WTC11 (cell line): ENCODE measurements at places on chromosomes 12 and 14.

- no peak for DNase-seq
Measured at GRCh38 chr14:65446159-65446558, 33.6 kb downstream of the FUT8 start.

- no peak for DNase-seq
Measured at GRCh38 chr12:26205941-26206340, 10.6 kb downstream of the SSPN start.

DNA sequence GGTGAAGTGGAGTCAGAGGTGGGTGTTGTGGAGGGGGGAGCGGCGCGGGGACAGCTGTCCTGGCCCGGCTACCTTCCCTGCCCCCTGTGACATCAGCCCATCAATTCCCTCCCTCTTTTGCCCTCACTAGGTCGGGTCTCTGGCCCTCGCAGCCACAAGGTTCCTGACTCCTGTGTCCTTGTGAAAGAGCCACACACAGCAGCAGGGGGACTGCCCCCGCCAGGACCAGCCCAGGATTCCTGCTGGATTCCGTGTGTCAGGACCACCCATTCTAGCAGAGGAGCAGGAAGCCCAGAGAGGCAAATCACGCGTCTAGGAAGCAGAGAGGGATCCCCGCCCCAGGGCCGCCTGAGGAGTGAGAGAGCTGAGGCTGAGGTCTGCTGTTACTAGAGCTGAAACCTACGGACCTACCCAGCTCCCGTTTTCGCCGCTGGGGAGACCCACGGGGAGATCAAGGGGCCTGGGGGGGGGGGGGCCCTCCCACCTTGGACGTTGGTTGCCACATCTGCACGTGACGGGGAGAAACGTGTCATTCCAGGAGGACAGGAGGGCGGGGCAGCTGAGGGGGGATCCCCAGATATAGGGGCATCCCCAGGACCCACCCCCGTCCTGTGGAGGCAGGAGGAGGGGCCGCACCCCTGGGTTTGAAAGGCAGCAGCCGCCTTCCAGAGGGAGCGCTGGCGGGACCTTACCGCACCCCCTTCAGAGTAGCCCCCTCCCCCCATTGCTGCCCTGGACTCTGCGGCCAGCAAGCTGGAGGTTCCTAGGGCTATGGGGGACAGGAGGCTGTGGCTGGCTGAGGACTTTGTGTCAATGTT is 12.5 kb upstream of the INF2 start:
- peak; percentile 49 for DNase-seq

DNA sequence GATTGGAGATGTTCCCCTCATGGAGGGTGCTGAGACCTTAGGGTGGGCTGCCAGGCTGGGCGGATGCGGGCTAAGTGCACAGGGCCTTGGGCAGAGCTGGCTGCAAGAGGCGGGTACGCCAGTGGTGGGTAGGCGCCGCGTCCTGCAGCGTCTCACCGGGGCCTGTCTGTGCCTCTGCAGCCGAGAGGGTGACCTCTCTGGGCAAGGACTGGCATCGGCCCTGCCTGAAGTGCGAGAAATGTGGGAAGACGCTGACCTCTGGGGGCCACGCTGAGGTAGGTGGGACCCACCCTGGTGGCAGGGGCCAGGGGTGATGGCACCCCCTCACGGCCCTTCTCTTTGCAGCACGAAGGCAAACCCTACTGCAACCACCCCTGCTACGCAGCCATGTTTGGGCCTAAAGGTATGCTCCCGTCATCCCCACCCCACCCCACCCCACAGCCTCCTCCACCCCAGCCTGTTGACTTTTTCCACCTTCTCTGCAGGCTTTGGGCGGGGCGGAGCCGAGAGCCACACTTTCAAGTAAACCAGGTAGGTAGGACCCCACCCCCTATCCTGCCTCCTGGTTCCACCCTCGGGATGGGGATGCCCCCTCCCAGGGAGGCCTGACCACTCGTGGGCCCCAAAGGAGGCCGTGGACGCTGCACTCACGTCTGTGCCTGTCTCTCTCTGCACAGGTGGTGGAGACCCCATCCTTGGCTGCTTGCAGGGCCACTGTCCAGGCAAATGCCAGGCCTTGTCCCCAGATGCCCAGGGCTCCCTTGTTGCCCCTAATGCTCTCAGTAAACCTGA is 1.5 kb downstream of the CRIP1 start:
- no peak for DNase-seq
